ENCODE measurements at places on chromosomes 16 and 17.

GRCh38 chr17:37741341-37742115, 3.3 kb downstream of the HNF1B start:
- DNase-seq, result no peak

- peak; percentile 48 for DNase-seq
Measured at GRCh38 chr16:24729951-24730815, 732 bp downstream of the TNRC6A start.

DNA sequence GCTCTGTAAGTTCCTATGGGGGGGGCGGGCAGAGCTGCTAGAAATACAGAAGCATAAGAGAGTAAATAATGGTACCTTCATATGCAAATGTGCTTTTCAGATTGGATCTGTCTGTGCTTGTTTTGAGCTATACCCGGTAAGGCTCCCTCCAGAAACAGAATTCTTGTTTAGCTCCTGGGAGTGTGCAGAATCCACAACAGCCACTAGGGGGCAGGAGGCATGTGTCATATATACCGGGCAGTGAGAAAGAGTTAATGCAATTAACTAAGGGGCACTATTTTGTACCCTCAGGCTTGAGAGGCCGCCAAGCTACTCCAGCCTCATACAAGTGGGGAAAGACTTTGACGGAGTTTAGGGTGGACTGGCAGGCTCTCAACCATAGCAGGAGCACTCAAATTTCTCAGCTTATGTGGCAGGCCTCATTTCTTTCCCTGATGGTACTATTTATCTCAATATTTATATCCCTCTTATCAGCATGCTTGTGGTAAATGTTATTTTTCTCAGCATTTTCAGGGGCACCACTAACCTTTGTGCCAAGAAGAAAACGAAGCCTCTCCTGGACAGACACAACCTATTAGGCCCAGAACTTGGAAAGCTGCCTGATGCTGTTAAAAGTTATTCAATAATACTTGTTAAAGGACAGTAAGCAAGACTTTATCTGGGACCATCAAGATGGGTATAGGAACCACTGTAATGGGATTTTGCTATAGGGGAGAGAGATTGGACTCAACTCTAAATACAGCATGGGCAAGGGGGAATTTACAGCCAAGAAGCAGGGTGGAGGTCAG, 10.7 kb upstream of the CENPV start:
- DNase-seq, result peak; percentile 86

DNA sequence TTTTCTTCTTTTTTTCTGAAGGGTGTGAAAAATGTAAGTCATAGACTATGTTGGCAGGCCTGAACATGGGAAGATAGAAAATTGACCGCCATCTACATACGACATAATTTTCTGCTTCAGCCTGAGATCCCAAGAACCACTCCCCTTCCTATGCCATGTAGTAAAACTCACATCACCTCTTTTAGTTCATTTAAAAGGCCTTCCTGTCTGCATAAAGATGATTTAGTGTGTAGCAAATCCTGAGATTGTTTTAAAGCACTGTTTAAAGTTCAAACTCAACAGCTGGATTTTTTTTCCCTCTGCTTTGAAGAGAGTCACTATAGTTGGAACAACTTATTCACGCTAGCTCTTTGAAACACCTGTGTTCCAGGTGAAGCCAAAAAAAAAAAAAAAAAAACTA, 101.5 kb downstream of the NLK start:
- DNase-seq, result no peak

- no peak for DNase-seq
Measured at GRCh38 chr17:62675701-62676100, 48.2 kb downstream of the MRC2 start.

GRCh38 chr17:68684949-68685357, 83.8 kb upstream of the FAM20A start:
- no peak for DNase-seq
